GM12864 (cell line): ENCODE measurements at places on chromosomes 16 and 17.

DNA sequence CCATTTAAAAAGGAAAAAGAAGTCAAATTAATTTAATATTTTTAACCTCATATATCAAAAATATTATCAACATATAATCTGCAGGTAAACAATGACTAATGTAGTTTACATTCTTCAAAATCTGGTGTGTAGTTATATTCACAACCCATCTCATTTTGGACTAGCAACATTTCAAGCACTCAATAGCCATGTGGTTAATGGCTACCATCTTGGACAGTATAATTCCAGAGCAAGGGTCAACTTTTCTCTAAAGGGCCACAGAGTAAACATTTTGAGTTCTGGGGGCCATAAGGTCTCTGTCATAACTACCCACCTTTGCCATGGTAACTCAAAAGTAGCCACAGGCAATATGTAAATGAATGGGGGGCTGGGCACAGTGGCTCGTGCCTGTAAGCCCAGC is 153.9 kb downstream of the PARN start:
- no peak for DNase-seq

DNA sequence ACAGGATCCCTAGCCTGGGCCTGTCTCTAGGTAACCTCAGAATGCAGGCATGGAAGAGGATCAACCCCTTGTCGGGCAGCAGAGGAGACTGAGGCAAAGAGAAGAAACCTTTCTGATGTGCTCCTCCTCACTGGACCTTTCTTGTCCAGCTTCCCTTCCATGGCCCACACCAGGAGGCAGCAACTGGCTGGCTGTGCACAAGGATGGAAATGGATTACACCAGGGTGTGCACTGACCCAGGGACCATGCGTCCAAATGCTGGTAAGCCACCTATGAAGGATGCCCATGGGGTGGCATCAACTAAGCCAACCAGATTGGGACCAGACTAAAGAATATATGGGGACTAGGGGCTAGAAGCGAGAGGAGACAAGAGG is 83.0 kb downstream of the N4BP1 start:
- no peak for DNase-seq

GRCh38 chr16:79041206-79041605 is 559.3 kb downstream of the MAF start:
- DNase-seq = no peak

DNA sequence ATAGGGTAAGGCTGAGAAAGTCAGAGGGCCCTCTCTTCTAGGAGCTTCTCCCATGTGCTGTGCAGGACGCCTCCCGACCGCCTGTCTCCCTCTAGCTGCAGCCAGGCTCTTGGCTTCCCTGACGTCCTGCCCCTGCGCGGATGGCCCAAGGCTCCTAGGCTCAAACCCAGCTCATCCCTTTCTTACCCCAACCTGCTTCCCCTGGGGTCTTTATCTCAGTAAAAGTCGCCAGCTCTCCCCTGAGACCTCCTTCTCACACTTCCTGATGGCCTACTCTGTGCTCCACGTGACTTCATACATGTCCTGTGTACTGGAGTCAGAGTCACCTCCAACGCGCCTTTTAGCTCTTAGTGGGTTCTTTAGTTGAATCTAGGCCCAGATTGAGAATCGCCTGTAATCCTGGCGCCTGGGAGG is 1.1 kb upstream of the ZNF747 start:
- no peak for DNase-seq

DNA sequence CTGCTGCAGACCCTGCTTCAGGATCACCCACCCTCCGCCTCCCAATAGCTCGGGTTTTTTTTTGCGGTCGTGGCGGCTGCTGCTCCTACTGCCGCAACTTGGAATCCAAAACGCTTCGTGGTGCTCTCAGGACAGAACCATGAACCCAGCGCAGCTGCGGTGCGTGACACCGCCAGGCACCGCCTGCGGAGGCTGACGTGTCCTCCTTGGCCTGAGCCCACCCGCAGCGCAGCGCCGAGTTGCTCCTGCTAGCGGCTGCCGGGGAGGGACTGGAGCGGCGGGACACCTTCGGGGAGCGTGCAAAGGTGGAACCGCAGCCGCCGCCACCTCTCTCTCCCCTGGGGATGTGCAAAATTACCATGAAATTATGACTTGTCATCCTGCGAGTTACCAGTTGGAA is 1893.0 kb downstream of the TP53TG3F start:
- DNase-seq = no peak

DNA sequence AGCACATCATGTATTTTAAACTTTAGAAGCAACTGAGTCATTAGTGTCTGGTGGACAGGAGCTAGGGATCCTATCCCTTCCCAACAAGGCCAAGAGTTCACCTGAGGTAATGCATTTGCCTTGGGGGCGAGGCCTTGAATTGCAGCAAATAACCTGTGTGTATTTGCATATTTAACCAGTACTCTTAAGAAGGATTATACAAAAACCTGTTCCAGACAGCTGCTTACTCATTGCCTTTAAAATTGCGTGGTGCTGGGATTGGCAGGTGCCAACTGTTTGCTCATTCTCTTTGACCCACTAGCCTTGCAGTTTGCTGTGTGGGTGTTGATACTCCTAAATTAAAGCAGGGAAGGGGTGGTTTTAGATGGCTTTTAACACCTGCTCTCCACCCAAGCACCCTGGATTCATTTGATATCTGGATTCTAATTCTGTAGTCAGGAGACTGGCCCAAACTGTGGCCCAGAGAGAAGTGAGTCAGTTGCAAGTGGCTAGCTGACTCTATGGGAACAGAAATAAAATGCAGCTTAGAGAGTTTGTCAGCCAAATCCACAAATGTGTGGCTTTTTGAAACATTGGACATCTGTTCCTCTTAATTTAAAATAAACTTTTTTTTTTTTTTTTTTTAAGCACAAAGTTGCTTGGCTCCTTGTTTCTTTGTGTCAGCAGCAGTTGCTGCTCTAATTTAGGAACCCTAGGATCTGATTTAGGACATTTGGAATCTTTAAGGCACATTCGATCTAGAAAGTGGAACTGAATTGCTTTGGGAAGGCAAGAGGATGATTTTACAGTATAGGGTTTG is 46.9 kb downstream of the TUBD1 start:
- no peak for DNase-seq

- DNase-seq = no peak
Measured at GRCh38 chr17:869567-870525, 87.7 kb downstream of the MRM3 start.

DNA sequence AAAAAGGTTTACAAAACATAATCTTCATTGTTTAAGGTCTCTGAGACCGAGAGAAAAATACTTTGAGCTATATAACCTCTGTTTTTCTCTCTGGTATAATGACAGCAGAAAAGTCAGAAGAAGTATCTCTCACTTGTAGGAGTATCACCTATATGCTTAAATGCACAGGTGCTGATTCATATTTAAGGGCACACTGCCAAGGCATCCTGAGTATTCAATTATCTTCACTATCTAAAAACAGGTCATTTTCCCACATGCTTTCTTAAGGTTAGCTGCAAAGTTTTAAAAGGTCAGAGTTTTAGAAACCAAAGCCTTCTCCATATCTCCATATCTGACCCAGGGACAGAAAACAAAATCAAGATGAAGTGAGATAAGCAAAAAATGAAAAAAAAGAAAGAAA is 99.3 kb upstream of the C17orf78 start:
- no peak for DNase-seq

- DNase-seq = no peak
Measured at GRCh38 chr16:20191566-20191965, 117.9 kb upstream of the GPR139 start.

DNA sequence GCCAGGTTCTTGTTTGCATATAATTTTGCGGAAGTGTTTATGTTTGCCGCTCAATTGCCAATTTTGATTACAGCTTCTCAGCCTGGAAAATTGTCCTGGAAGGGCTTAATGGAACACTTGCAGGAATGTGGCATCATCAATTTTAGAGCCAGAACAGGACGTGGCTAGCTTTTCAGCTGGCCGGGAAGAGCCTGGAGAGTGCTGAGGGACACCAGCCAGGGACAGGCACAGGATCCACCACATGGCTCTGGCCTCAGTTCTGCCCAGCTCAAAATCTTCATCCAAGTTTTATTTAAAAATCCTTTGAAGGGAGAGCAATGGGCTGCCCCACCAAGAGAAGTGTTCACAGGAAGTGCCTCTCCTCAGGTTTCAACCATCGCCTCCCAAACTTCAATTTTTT is 287.2 kb upstream of the HSBP1 start:
- DNase-seq = no peak

DNA sequence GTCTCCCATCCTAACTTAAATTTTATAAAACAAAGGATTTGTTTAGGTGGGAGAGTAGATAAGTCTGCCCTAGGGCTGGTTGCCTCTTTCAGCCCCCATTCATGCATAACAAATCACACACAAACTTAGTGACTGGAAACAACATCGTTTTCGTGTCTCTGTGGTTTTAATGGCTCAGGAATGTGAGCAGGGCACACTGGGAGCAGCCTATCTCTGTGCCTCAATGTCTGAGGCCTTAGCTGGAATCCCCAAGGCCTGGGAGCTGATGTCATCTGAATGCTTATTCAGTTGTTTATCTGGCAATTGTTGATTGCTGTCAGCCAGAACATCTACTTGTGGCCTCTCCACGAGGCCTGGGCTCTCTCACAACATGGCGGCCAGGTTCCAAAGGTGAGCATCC is 101.9 kb upstream of the HSBP1 start:
- no peak for DNase-seq

GRCh38 chr17:68036304-68037147 is 991 bp downstream of the KPNA2 start:
- DNase-seq = no peak

DNA sequence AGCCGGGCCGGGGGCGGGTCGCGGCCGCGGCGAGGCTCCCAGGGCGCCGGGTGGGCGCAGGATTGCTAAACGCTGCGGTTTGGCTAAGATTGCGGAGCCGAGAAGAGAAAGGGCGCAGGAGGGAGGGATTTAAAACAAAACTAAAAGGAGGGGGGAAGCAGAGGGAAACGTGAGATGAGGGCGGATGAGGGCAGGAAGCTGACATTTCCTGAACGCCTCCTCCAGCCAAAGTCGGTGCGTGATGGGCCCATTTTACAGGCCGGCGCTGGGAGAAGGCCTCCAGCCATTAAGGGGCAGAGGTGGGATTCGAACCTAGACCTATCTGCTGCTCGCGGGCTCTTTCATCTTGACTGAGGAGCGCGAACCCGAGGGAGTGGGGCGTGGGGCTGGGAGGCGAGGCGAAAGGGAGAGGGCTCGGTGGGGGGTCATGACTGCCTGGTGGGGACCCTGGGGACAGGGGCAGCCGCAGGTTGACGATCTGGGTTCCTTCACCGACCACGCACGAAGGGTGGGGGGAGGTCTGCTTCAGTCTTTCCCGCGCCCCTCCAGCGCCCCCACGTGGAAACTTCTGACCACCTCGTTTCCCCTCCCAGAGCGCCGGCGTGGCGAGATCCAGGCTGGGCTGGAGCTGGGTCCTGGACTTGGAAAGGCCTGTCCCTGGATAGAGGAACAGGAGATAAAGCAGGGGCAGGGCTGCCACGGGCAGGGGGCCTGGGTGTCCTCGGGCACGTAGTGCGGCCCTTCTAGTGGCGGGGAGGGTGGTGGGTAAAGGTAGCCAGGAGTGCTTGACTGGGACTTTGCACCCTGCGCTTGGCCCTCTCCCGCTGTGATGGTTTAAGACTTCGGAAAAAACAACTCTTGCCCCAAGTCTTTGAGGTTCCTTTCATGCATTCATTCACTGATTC is 3.8 kb upstream of the TAC4 start:
- DNase-seq = no peak

GRCh38 chr17:38587947-38588787 is 17.6 kb downstream of the SRCIN1 start:
- no peak for DNase-seq

DNA sequence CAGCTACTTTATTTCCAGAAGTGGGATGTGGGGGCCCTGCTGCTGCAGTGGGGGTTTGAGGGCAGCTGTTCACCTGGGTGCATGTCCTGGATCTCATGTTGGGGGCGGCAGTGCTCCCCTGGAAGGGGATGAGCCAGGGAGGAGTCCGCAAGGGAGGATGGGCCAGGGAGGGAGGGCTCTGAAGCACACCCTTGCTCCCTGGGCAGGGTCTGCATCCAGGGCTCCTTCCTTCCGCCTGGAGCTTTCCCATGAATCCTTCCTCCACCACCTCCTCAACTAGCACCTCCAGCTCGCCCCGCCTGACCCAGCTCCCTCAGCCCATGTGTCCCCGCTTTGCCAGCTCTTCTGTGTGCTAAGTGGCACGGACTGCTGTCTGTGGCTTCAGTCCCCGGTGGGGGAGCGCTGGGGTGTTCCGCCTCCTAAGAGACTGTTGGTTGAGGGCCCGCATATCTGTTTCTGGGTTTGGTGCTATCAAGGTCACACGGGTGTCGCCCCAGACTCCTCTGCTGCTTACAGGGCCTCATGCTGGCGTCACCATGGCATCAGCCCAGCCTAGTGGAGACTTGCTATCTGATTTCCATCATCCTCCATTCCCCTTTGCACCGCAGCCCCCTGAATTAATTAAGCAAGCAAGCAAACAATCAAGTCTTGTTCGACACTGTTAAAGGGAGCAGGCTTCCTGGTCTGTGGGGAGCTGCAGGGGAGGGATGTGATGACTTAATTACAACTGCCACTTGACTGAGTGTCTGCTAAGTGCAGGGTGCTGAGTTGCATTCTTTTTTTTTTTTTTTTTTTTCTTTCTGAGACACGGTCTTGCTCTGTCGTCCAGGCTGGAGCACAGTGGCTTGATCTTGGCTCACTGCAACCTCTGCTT is 71.8 kb downstream of the PRKCA start:
- no peak for DNase-seq

GRCh38 chr17:83136931-83137330 is 57.5 kb downstream of the METRNL start:
- DNase-seq = no peak

DNA sequence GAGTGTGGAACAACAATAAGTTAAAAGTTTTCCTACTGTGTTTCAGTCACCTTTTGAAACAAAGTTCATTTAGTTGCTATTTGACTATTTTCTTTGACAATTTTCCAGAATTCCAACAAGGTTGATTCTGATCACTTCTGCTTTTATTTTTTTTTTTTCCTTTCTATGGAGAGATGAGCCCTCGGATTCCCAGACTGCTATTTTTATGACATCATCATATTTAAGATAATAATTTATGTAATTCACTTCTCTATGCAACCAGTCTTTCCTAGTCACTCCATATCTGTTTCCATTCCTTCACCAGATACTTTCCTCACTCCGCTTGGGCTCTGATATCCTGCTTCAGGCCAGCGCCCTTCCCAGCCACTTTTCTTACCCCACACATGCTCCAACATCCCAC is 8.1 kb downstream of the OR4D2 start:
- DNase-seq = no peak

DNA sequence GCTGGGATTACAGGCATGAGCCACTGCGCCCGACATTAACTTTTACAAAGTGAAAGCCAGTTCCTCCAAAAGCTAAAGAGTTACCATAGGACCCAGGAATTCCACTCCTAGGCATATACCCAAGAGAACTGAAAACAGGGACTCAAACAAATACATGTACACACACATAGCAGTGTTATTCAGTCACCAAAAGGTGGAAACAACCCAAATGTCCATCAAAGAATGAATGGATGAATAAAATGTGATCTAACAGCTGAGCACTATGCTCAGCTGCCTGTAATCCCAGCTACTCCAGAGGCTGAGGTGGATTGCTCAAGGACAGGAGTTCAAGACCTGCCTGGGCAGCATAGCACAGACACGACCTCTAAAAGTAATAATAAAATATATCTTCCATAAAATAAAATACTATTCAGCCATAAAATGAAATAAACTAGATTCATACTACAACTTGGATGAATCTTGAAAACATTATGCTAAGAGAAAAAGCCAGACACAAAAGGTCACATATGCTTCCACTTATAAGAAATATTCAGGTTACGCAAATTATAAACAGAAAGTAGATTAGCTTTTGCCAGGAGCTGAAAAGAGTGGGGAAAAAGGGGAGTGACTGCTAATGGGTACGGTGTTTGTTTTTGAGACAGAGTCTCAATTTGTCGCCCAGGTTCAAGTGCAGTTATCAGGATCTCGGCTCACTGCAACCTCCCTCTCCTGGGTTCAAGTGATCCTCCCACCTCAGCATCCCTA is 9.3 kb upstream of the USP7 start:
- DNase-seq = no peak
